AG08396 (cell line): ENCODE measurements at places on chromosomes 16 and 17.

- no peak for DNase-seq
These were observed 59.0 kb upstream of the TNRC6C start for GRCh38 chr17:77899498-77899897.

DNA sequence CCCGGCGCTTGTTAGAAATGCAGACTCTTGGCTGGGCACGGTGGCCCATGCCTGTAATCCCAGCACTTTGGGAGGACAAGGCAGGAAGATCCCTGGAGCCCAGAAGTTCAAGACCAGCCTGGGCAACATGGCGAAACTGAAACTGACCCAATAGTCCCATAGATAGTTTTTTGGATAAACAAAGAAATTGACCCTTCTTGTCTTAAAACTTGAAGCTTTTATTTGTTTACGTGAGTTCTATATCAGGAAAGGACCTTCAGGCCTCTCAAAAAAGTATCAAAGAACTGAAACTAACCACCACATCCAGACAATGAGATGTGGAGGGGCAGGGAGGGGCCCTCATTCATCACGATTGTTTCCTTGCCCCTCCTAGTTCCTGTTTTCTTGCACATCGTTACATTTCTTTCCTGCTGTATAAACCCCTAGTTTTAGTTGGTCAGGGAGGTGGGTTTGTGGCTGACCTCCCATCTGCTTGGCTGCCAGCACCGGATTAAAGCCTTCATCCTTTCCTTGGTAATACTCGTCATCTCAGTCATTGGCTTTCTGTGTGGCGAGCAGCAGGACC is 29.9 kb upstream of the PRM1 start:
- DNase-seq: no peak

- DNase-seq: no peak
These were observed 484.3 kb upstream of the EEF2KMT start for GRCh38 chr16:5581908-5582307.

- peak; percentile 54 for DNase-seq
These were observed 65.9 kb downstream of the EMP2 start for GRCh38 chr16:10514369-10515055.

- no peak for DNase-seq
These were observed 16.5 kb upstream of the EIF1 start for GRCh38 chr17:41672153-41672552.

GRCh38 chr17:71765437-71765836 is 355.4 kb upstream of the SOX9 start:
- DNase-seq: no peak

DNA sequence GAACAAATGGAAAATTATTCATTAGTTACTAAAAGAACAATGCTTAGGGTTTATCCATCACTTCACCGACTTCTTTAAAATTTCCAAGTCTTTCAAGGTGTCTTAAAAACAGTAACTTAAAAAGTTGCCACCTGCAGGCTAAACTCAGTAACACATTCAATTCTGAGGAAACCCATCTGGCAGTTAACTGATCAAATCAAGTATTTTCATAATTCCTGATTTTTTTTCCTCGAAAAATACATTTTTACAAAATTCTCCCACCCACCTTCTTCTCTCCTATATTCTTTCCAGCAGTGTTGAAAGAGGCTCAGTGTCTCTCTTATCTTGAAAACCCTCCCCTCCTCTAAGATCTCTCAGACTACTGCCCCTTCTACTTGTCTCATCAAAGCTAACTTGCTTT is 29.9 kb downstream of the PARN start:
- peak; percentile 32 for DNase-seq

GRCh38 chr16:56600398-56600999 is 7.9 kb upstream of the MT2A start:
- DNase-seq: peak; percentile 70

GRCh38 chr16:11395008-11395948 is 50.0 kb downstream of the RMI2 start:
- no peak for DNase-seq

DNA sequence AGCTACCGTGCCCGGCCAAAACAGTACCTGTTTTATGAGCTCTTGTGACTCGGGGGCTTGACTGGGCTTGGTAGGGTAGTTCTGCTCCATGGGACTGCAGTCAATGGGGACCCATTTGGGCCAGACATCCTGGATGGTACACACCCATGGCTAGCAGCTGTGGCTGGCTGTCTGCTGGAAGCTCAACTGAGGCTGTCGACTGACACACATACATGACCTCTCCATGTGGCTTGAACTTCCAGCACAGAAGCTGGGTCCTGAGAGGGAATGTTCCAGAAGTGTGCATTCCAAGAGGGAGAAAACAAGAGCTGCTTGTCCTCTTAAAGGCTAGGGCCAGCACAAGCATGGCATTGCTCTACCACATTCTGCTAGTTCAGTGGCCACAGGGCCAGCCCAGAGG is 14.9 kb upstream of the NKD1 start:
- no peak for DNase-seq

DNA sequence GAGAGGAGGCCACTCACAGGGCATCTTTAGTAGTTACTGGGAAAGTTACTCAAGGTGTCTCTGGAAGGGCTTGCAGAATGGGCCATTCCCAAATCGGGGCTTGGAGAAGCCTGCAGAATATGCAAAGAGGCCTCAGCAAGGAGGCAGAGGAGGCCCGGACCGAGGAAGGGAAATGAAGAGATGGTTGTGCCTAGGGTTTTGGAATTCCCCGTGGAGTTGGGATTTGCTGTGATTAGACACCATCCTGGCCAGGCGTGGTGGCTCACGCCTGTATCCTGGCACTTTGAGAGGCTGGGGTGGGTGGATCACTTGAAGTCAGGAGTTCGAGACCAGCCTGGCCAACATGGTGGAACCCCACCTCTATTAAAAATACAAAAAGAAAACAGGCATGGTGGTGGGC is 193.0 kb downstream of the IRF8 start:
- DNase-seq: no peak

- no peak for DNase-seq
These were observed 13.2 kb downstream of the PRKCB start for GRCh38 chr16:23848958-23849357.

DNA sequence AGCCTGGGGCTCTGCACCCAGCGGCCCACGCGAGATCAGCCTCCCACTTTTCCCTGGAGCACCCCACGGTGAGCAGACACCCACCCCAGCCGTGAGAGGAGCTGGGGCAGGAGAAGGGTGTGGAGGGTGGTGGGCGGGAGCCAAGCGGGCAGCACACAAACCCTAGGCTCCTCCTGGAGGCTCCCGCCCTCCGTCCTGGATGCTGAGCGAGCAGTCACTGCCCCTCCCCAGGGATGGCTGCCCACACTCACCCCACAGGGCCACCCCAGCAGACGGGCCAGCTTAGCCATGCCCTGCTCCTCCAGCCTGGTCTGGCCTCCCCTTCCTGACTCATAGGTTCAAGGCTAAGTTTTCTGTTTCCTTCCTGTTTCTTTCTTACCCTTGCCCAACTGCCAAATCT is 15.7 kb upstream of the ABCC3 start:
- peak; percentile 48 for DNase-seq

GRCh38 chr17:9166788-9167187 is 145.5 kb downstream of the NTN1 start:
- no peak for DNase-seq

GRCh38 chr16:23941963-23942564 is 106.3 kb downstream of the PRKCB start:
- DNase-seq: no peak

- DNase-seq: no peak
These were observed 3.8 kb upstream of the CHD3 start for GRCh38 chr17:7884581-7885366.

- no peak for DNase-seq
These were observed 592.3 kb downstream of the MAF start for GRCh38 chr16:79008036-79008868.

DNA sequence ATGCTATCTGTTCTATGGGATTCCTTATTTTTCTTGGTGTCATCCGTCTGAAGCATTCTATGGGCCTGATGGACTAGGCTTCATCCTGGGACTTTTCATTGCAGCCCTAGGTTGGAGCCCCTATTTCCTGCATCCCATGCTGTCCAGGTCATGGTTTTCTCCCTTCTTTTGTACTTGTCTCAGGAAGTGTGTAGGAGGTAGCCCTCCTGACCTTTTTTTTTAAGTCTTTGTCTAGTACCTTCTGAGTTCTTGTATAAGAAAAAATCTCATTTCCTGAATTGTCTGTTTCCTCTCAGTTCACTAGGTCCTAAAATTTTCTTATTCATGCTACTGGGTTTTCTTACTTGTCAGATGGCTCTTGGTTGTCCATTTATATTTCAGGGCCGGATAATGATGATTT is 6.0 kb downstream of the NDEL1 start:
- DNase-seq: no peak

DNA sequence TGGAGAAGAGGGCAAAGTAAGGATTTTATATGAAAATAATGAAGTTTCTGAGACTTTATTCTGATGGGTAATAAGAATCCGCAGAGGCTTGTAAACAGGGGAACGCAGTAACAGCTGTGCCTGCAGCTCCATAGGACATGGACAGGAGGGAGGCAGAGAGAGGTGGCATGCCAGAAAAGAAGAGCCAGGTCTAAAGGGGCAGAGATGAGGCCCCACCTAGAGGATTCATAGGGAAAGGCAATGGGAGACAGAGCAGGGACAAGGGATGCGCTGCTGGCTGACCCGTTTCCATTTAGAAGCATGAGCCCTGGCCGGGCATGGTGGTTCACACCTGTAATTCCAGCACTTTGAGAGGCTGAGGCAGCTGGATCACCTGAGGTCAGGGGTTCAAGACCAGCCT is 340.3 kb upstream of the CDH5 start:
- no peak for DNase-seq

DNA sequence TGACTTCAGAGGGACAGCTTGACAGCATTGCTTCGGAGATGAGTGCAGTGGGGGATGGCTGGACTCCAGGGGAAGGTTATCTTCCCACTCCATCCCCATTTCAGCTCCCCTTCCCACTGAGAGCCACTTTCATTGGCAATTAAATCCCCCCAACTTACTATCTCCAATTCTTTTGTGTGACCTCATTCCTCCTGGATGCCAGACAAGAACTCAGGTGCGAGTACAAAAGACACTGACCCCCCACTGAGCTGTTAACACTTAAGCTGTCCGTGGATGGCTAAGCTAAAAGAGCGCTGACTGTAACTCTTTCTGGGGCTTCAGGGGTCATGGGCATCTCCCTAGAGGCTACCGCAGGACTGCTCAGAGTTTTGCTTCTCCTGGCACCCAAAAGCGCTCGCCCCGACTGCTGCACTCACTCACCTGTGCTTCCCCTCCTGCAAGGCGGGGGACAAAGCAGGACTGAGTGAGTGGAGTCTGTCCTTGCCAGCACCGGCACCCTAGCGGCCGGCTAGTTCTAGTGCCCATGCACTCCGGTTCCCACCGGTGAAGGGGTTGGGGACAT is 44.8 kb upstream of the FBXO47 start:
- no peak for DNase-seq

- DNase-seq: no peak
These were observed 31.2 kb downstream of the RNF135 start for GRCh38 chr17:31002047-31002446.

DNA sequence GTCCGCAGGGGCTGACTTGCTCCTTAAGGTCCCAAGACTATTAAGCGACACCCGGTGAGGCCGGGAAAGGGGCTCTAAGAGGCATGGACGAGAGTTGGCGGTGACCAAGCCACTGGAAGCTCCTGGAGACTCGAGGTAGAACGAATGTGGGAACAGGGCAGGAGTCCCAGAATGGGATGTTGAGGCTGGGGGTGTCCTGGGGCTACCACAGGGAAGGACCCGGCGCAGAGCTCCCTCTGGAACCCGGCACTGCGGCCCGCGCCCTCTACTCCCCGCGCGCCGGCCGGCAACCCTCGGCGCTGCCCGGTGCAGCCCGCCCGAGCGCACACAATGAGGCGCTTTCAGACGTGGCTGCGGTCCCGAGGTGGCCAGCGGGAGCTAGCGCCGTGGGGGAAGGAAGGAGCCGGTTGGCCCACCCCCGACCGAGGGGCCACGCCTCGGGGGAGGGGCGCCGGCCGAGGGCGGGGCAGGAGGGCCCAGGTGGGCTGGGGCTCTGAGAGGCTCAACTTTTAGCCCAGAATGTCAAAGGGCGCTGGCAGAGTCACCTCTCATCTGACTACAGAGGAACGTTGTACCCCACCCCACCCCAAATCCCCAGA is at the start of gene CHST6:
TSS of gene CHST6 (minus strand) at position 366 of the 599 bp plus-strand sequence. CDS start 15,613 bp downstream, outside the sequence.
- no peak for DNase-seq

DNA sequence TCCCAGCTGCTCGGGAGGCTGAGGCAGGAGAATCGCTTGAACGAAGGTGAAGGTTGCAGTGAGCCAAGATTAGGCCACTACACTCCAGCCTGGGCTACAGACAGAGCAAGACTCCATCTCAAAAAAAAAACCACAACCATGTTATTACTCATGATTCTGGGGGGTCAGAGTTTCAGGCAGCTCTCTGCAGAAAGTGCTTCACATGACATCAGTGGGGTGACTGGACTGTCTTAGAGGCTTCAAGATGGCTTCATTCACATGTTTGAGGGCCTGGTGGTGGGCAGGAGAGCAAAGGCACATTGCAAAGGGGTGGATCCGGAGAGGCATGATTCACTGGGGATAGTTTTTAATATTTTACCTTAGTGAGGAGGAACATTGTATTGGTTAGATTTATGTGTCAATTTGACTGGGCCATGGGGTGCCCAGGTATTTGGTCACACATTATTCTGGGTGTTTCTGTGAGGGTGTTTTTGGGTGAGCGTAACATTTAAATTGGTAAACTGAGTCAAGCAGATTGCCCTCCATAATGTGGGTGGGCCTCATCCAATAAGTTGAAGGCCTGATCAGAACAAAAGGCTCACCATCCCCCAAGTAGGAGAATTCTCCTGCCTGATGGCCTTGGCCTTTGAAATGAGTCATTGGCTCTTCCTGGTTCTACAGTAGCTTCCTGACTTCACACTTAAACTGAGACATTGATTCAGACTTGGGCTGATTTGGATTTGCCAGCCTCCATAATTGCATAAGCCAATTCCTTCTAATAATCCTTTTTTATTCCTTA is 109.8 kb downstream of the GOSR1 start:
- DNase-seq: peak; percentile 65

- DNase-seq: no peak
These were observed 83.2 kb upstream of the GNG13 start for GRCh38 chr16:883781-884180.

- DNase-seq: peak; percentile 36
These were observed 696 bp upstream of the PSMC5 start for GRCh38 chr17:63826468-63827001.

GRCh38 chr17:83109793-83110645 is 30.6 kb downstream of the METRNL start:
- peak; percentile 98 for DNase-seq

DNA sequence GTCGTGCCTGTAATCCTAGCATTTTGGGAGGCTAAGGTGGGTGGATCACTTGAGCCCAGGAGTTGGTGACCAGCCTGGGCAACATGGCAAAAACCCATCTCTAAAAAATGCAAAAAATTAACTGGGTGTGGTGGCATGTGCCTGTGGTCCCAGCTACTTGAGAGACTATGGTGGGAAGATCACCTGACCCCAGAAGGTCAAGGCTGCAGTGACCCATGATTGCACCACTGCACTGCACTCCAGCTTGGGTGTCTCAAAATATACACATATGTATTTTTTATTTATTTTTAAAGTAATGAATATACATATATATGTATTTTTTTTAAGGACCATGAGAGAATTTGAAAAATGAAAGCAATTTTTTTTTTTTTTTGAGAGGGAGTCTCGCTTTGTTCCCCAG is 5.1 kb upstream of the NUFIP2 start:
- DNase-seq: no peak

- DNase-seq: no peak
These were observed 25.3 kb upstream of the WIPI1 start for GRCh38 chr17:68482576-68483041.
